Left renal cortex interstitium (tissue), 4 donors: ENCODE measurements at places on chromosomes 2 and 18.

GRCh38 chr18:13831864-13832508, 8.0 kb downstream of the MC5R start:
- no peak for DNase-seq

GRCh38 chr2:9210030-9210429, 3.4 kb downstream of the ASAP2 start:
- no peak for DNase-seq

GRCh38 chr2:67840460-67841068, 222.2 kb downstream of the C1D start:
- DNase-seq, result no peak

- DNase-seq, result no peak
Measured at GRCh38 chr2:56684327-56684726, 500.5 kb downstream of the CCDC85A start.

DNA sequence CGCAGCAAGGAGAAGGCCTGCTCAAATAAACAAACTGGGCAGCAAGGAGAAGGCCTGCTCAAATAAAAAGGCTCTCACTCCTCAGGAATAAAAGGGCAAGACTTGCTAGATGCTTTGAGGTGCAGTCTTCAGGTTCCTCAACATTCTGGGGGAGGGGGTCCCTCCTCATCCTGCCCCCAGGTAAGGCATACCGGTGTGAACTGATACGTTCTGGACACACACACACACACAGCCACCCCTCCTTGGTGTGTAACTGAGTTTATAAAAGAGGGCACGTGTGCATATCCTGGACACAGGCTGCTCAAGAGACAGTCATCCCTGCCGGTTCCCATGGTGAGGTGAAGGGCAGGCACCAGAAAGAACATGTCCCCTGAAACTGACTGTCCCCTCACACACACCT, 4.5 kb downstream of the TEX261 start:
- no peak for DNase-seq

GRCh38 chr2:96801786-96802595, 14.1 kb upstream of the CNNM3 start:
- no peak for DNase-seq

GRCh38 chr2:16117021-16117700, 176.8 kb downstream of the MYCN start:
- no peak for DNase-seq
